ENCODE measurements at places on chromosomes 12 and 14.

DNA sequence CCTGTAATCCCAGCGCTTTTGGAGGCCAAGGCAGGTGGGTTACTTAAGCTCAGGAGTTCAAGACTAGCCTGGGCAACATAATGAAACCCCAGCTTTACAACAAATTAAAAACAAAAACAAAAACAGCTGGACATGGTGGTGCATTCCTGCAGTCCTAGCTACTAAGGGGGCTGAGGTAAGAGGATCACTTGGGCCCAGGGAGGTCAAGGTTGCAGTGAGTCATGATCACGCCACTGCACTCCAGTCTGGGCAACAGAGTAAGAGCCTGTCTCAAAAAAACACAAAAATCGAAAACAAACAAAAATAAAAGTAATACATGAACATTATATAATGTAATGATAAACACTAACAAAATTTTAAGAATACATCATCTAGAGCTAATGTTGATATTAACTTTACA lies 46.2 kb upstream of the GRIP1 start:
- no peak for DNase-seq

- peak; percentile 30 for DNase-seq
These were observed 33.8 kb downstream of the WBP11 start for GRCh38 chr12:14769466-14769968.

GRCh38 chr12:15011162-15011561 lies 38.3 kb downstream of the PDE6H start:
- DNase-seq: peak; percentile 5

- DNase-seq: no peak
These were observed 13.6 kb downstream of the PIWIL1 start for GRCh38 chr12:130351326-130351725.

GRCh38 chr12:6532927-6533652 lies 1.2 kb upstream of the GAPDH start:
- DNase-seq: peak; percentile 57

- no peak for DNase-seq
These were observed 53.6 kb downstream of the SLC25A47 start for GRCh38 chr14:100376751-100377171.

- DNase-seq: no peak
These were observed 37.9 kb upstream of the GALNT9 start for GRCh38 chr12:132367071-132367851.

DNA sequence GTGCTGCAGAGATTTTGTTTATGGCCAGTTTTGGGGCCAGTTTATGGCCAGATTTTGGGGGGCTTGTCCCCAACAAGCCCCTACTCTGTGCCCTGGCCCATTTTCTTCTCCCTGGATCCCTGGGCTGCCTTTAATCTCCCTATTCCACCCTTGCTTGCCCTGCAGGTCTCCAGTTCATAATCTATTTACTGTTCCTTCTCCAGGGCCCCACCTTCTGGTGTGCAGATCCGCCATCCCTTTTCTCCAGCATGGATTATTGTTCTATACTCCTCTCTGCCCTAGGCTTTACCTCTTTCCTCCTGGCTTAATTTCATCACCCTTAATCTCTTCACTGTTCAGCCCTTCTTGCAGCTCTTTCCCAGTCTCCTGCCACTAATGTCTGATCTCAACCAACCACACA lies 26.0 kb upstream of the NUDT4 start:
- DNase-seq: no peak

DNA sequence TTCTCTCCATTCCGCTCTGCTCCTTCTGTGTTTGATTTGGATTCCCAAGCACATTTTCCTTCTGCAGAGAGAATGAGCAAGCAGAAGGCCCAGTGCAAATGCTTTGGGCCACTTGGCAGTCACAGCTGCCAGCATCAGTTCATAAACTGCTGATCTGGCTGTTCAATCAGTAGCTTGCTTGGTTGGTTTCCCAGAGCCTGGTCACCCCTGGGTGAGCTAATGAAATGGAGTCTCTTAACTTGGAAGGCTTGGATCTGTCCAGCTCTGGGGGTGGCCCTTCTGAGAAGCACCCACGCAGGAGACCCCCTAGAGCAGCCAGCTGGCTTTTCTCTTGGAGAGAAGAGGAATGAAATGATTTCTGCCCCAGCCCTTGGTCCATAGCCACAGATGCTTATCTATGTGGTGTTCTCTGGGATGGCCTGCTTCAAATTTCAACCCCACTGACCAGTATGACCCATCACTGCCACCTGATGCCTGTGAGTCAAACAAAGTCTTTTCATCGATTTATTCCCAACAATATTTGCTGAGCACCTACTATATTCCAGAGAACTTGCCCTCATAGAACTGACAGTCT lies 30.3 kb downstream of the FAIM2 start:
- DNase-seq: no peak

All from AML-193 (cell line).